ENCODE measurements at places on chromosomes 1 and 21. TPM values are rescaled to one million over a fixed set of nuclear protein-coding genes. Genes with fewer than 3 reads are reported as not detected.

DNA sequence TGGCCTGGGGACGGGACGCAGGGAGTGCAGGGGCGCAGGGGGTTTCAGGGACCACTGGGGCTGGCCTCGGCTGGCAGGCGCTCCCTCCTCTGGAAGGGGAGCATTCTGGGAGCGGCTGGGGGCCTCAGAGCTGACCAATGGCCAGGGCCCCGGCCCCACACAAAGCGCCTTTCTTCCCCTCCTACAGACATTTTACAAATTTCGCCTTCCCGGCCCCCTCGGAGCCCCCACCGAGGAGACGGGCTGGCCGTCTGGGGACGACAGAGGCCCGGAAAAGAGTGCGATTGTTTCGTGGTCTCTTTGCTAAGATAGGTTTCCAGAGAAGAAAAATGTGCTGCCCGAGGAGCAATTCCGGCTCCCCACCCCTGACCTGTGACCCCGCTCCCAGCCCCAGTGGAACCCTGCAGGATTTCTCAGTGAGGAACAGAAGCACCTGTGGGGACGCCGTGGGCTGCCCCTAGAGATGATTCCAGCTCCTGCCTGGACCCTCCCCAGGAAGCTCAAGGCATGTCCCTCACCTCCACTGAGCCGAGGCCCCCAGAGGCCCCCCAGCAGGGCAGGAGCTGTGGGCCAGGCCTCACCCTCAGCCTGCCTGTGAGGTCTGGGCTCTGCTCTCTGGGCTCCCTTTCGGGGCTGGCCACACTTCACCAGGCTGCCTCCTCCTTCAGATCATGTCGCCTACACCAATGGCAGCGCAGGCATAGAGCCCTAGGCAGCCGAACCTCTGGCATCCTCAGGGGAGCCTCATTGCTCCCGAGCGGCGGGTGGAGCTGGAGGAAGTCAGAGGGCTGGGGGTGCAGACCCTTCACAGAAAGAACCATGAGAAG is 15.0 kb upstream of the PLEKHG5 start:
- no peaks in the 10 kb centered on the region for H3K36me3 ChIP-seq
- DNase-seq: no peak
- H3K27ac ChIP-seq: no peak overlapping the region

DNA sequence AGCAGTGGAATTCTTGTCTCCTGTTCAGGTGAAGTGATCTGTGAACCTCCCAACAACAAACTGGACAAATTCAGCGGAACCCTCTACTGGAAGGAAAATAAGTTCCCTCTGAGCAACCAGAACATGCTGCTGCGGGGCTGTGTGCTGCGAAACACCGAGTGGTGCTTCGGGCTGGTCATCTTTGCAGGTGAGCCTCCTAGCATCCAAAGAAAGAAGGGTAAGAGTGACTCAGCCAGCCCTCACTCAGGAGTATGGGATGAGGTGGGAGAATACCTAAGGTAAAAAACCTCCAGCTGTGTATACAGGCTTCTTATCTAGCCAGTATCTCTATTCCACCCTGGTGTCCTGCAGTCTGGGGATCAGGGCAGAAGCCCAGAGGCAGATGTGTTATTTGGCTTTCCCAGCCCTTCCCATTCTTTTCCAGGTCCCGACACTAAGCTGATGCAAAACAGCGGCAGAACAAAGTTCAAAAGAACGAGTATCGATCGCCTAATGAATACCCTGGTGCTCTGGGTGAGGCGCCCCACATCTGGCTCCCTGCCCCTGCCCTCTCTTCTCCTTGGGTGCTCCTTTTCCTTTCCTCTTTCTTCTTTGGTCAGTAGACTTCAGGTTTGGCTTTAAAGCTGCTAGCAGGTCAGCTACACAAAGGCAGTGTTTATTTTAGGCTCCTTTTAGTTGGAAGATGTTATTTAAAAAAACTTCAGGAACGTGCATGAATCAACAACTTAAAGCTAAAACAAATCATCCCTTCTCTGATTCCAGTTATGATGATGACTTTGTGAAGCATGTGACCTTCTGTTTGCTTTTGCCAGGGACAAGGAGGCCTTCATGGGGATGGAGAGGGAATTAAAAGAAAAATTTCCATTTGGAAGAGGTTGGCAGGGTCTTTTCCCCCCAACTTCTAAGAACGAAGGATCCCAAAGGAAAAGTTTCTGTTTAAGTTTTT is 9.0 kb downstream of the ATP8B2 start:
- no peaks in the 10 kb centered on the region for H3K27me3 ChIP-seq
- H3K36me3 ChIP-seq: peaks cover 13% of the 10 kb centered on the region
- no peak for DNase-seq
- H3K4me1 ChIP-seq: peaks cover 53% of the 10 kb centered on the region
- peak overlapping the region; percentile 29 for H3K27ac ChIP-seq

DNA sequence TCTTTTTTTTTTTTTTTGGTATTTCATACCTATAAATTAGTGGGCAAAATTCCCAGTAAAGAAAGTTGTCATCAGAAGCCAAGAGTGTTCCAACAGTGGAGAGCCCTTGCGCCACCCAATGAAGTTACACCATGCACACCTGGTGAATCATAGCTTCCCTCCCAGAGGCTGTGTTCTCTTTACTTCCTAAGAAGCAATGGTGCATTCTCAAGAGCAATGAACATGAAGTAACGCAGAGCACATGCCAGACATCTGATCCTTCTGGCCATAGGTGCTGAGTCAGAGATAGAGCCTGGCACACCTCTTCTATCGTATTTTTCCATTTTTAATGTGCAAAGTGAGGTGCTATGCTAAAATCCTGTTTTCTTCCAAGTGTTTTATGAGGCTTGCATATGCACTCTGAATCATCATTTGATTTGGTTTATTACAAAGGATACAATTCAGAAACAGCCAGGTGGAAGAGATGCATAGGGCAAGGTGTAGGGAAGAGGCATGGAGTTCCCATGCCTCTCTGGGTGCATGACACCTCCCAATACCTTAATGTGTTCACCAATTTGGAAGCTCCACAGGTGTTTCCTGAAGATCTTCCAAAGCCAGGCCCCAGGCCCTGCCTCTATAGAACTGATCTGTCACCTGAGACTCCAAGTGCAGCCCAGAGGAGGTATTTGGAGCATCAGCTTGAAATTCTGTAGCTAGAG is 408.0 kb downstream of the SIPA1L2 start:
- DNase-seq: no peak
- no peak overlapping the region for H3K4me3 ChIP-seq
- H3K36me3 ChIP-seq: no peaks in the 10 kb centered on the region
- no peaks in the 10 kb centered on the region for H3K27me3 ChIP-seq

DNA sequence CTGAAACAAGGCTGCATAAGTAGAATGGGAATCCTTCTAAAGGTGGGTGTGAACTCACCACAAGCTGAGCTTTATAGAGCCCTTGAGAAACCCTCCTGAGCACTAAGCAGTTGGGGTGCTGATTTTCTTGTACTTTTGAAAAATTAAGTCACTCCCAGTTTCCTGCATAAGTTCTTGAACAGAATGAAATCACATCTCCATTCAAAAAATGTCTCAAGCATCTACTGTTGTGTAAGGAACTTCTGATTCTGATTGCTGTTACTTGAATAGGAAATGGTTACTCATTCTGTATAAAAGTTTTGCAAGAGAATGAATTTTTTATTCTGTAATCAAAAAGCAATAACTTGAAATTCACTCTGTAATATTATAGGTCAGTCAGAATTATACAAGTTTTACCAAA is 50.8 kb upstream of the WNT2B start:
- H3K36me3 ChIP-seq: peaks cover 5% of the 10 kb centered on the region
- no peak overlapping the region for H3K4me3 ChIP-seq
- no peak for DNase-seq

- H3K27ac ChIP-seq: no peak overlapping the region
- H3K4me1 ChIP-seq: no peaks in the 10 kb centered on the region
- H3K36me3 ChIP-seq: peaks cover 17% of the 10 kb centered on the region
- no peaks in the 10 kb centered on the region for H3K27me3 ChIP-seq
Measured at GRCh38 chr1:62025892-62026291, 168.8 kb upstream of the L1TD1 start.

DNA sequence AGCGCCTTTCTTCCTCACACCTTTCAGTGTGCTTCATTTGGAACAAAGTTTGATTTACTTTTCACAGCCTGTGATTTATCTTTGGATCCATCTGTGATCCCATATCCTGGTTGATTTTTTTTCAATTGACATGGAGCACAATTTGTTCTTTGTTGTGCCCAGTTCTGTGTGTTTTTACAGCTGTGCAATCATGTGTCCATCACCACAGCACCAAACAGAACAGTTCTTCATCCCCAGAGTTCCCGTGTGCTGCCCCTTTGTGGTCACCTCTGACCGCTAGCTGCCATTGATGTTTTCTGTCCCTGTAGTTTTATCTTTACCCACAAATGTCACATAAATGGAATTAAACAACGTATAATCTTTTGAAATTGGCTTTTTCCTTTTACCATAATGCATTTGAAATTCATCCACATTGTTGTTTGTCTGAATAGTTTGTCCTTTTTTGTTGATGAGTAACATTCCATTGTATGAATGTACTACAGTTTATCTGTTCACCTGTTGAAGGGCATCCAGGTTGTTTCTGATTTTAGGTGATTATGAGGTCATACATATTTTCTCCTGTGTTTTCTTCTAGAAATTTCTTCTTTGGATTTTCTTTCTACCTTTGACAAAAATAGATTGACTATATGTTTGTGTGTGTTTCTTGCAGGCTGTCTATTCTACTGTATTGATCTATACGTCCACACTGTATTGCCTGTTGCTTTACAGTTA is 17.4 kb downstream of the MIGA1 start:
- no peak for DNase-seq
- no peaks in the 10 kb centered on the region for H3K4me1 ChIP-seq
- H3K36me3 ChIP-seq: no peaks in the 10 kb centered on the region
- no peak overlapping the region for H3K4me3 ChIP-seq
- no peak overlapping the region for H3K27ac ChIP-seq
- no peaks in the 10 kb centered on the region for H3K27me3 ChIP-seq

- peaks cover 10% of the 10 kb centered on the region for H3K27me3 ChIP-seq
- DNase-seq: no peak
- H3K4me1 ChIP-seq: peaks cover 36% of the 10 kb centered on the region
- no peaks in the 10 kb centered on the region for H3K36me3 ChIP-seq
- H3K4me3 ChIP-seq: peak overlapping the region; percentile 90
Measured at GRCh38 chr1:2584686-2585317, 1.8 kb upstream of the PRXL2B start.

GRCh38 chr1:89596698-89597097 is 36.2 kb upstream of the LRRC8C start:
- H3K27ac ChIP-seq: no peak overlapping the region
- no peaks in the 10 kb centered on the region for H3K27me3 ChIP-seq
- DNase-seq: no peak
- no peaks in the 10 kb centered on the region for H3K36me3 ChIP-seq
- no peak overlapping the region for H3K4me3 ChIP-seq
- peaks cover 4% of the 10 kb centered on the region for H3K4me1 ChIP-seq

DNA sequence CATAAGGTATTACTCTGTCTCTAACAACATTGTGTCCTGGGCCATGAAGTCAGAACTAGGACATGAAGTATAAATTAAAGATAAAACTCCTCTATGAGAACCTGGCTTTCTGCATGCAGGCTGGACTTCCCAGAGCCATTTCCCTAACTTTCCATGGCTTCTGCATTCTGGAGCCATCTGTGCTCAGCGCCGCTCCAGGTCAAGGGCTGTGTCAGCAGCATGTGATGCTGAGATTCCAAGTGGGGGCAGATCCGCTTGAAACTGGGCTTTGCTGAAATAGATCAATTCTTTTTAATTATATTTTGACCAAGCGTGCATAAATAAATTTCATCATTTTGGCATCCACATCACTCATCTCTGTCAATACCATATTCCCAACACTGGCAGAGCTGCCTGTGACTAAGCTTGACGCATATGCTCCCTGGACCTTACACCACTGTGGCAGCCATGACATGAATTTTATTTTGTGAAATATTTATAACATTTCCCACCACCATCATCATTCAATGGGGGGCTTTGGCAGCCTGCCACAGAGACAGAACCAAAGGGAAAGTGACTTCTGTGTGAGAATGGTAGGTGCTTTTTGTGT is 110.4 kb upstream of the KCNK1 start:
- DNase-seq: no peak
- H3K4me1 ChIP-seq: no peaks in the 10 kb centered on the region
- no peaks in the 10 kb centered on the region for H3K27me3 ChIP-seq

- H3K4me3 ChIP-seq: no peak overlapping the region
- H3K36me3 ChIP-seq: no peaks in the 10 kb centered on the region
- peaks cover 3% of the 10 kb centered on the region for H3K4me1 ChIP-seq
- no peaks in the 10 kb centered on the region for H3K27me3 ChIP-seq
Measured at GRCh38 chr1:164754088-164754600, 195.2 kb downstream of the PBX1 start.

GRCh38 chr1:56064705-56065104 is 514.7 kb downstream of the PLPP3 start:
- H3K4me1 ChIP-seq: no peaks in the 10 kb centered on the region
- no peak for DNase-seq
- H3K27me3 ChIP-seq: no peaks in the 10 kb centered on the region
- no peaks in the 10 kb centered on the region for H3K36me3 ChIP-seq
- H3K4me3 ChIP-seq: no peak overlapping the region
- no peak overlapping the region for H3K27ac ChIP-seq

DNA sequence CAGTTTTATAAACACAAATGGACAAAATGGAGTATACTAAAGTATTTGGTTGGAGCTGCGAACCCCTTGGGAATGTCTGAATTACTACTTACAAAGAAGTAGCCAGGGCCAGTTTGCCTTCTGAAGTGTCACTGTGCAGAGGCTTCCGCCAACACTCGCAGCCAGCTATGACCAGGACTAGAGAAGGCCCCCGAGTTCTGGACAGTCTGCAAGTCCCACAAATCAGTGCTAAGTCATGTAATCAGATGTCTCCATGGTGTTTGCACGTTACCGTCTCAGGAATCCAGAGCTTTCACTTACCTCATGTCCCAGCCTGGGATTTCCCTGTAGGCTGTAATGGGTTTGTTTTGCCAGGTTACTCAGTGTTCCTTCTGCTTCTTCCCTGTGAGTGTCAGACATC is 106.6 kb upstream of the SPAG17 start:
- no peak for DNase-seq
- no peak overlapping the region for H3K4me3 ChIP-seq
- no peaks in the 10 kb centered on the region for H3K27me3 ChIP-seq
- H3K27ac ChIP-seq: no peak overlapping the region
- peaks cover 21% of the 10 kb centered on the region for H3K4me1 ChIP-seq

DNA sequence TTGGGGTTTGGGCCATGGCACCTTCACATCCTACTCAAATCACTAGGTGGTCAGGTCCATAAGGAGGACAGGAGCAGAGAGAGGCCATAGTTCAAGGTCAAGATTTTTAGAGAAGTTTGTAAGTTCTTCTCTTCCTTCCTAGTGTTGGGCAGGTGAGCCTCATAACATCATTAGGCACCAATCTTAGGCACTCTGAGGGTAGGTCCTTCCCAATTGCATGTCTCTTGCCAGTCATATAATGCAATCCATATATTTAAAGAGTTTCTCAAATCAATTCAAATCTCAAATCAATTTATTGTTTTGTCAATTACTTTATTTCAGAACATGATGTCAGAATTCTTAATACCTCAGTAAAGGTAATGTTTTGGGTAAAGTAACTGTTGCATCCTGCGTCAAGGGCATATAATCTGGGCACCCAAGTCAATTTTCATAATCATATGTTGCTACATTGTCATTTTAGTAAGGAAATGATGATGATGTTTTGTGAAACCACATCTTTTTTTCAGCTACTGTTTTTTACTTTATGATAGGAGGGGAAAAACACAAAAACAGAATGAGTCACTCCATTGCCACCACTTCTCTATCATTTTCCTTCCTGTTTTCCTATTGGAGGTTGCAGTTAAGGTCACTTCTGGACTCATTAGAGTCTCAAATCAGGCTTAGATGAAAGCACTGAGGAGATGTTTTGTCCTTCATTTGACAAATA is 122.7 kb downstream of the UCHL5 start:
- H3K27ac ChIP-seq: no peak overlapping the region
- H3K4me1 ChIP-seq: peaks cover 8% of the 10 kb centered on the region
- no peak overlapping the region for H3K4me3 ChIP-seq
- DNase-seq: no peak
- no peaks in the 10 kb centered on the region for H3K36me3 ChIP-seq
- H3K27me3 ChIP-seq: no peaks in the 10 kb centered on the region

RAB4A gene
- 48.8 TPM for total RNA-seq

CEP350 gene
- 31.1 TPM for total RNA-seq

Measured in esophagus squamous epithelium (tissue), 5 donors.